ENCODE measurements at places on chromosomes 11 and 22. TPM values are rescaled to one million over a fixed set of nuclear protein-coding genes. Genes with fewer than 3 reads are reported as not detected.

The UQCR10 gene
- total RNA-seq: 216 TPM

The PARVG gene
- total RNA-seq: 3.1 TPM

The CCDC86 gene
- 12.5 TPM for total RNA-seq

The MRE11 gene
- 9.5 TPM for total RNA-seq

The GUCY1A2 gene
- 9.0 TPM for total RNA-seq

The OR52H1 gene
- total RNA-seq: not detected

The TMEM80 gene
- 13.4 TPM for total RNA-seq

The RTN4R gene
- total RNA-seq: 1.9 TPM

The KCNK4 gene
- not detected for total RNA-seq

The PRG3 gene
- not detected for total RNA-seq

The XKR3 gene
- not detected for total RNA-seq

The GLYATL1 gene
- total RNA-seq: not detected

The FAM227A gene
- 1.2 TPM for total RNA-seq

The NTM gene
- total RNA-seq: 82.5 TPM

The PHF21B gene
- total RNA-seq: 1.4 TPM

The FOLR1 gene
- total RNA-seq: not detected

The TRABD gene
- total RNA-seq: 19.9 TPM

The KLHL35 gene
- 0.46 TPM for total RNA-seq

The AP5B1 gene
- 9.0 TPM for total RNA-seq

The CALCA gene
- total RNA-seq: not detected

The OR5B21 gene
- not detected for total RNA-seq

The TPBGL gene
- 0.25 TPM for total RNA-seq

The MMP12 gene
- not detected for total RNA-seq

The AIP gene
- 64.5 TPM for total RNA-seq

The HBG2 gene
- total RNA-seq: not detected

The PICK1 gene
- 23.8 TPM for total RNA-seq

All from right cardiac atrium (tissue), 5 donors.